Uterus (tissue), 4 donors: ENCODE measurements at places on chromosomes 2 and 18. TPM values are rescaled to one million over a fixed set of nuclear protein-coding genes. Genes with fewer than 3 reads are reported as not detected.

Gene LRP2
- total RNA-seq: 0.06 TPM

Gene SLC8A1
- total RNA-seq: 61.2 TPM

DNA sequence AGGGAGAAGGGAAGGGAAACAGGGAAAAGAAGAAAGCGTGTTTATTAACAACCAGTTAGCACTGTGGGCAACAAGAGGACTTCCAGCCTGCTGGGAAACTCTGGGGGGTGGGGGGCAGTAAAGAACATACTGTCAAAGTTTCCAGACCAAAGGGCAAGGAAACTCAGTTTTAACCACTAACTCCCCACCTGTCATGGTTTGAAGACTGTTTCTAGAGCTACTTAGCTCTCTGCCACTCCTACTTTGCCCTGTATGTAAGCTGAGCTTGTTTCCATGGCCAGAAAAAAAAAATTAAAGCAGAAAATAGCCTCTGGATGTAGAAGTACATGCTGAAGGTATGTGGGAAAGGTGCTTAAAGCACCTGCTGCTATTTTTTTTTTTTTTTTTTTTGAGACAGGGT, 11.0 kb upstream of the PTPN2 start:
- DNase-seq: no peak

DNA sequence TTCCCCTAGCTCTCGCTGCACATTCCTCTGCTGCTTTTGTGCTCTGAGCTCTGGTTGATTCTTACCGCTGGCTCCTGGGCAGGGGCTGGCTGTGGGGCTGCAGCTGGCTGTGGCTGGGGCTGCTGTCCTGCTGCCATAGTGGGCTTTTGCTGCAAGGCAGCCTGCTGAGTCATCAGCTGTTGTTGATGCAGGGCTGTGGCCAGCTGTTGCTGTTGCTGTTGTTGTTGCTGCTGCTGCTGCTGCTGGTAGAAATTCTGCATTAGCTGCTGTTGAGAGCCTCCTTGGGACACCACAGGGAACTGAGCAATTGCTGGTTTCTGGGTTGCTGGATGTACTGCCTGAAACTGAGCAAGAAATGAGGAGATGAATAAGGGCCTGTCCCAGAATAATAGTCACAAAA, 77.2 kb upstream of the NFU1 start:
- no peak for DNase-seq

DNA sequence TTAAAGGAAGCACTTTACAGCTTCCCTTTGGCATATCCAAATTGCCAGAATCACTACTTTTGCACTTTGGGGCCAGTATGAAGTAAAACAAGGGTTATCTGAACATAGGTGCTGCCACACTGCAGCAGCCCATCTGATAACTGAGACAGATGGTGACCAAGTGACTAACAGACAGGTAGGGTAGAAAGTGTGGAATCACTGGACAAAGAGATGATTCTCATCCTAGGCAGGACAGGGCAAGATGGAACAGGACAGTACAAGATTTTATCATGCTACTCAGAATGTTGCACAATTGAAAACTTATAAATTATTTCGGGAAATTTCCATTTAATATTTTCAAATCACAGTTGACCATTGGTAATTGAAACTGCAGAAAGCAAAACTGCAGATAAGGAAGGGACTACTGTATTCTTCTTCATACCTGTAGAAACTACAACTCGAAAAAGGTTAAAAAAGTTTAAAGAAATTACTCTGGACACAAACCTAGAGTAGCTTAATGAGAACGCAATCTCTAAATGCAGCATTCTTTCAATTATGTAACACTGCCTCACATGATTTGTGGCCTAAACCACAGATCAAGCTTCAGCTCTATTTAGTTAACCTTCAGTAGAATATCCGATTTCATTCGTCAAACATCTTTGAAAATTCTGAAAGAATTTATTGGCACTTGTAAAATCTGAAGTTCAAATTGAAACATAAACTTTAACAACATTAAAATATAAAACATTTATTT, 31.4 kb downstream of the HEATR5B start:
- no peak for DNase-seq

- DNase-seq: no peak
These were observed 485.4 kb upstream of the SLC8A1 start for GRCh38 chr2:40937284-40937683.

Gene GKN1
- not detected for total RNA-seq

GRCh38 chr2:181063696-181064095, 83.3 kb downstream of the UBE2E3 start:
- no peak for DNase-seq

DNA sequence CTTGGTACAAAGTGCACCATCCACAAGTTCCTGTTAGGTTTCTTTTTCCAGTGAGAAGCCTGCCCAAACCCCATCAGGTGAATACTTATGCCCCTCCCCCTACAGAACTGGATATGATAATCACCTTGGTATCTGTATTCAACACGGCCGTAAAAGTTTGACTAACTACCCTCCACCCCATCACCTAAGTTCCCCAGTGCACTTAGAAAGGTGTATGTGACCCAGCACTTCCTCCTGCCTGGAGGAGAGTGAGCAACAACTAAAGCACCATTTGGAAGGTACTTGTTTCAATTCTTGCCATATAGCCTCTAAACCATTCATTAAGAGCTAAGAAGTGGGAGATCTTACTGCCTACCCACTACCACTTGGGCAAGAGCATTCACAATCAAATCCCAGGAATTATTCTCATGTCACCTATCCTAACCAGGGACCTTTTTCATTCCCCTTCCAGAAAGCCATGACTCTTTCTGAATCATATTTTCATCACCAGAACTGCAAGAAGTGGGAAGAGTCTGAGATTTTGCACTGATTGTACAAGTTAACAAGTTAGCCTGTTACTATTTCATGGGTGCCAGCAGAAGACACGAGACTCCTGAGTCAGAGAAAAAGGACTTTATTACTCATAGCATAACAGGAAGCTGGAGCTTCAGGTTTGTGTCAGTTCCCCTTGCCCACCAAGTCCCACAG, 53.5 kb upstream of the NDUFV2 start:
- no peak for DNase-seq

Gene UCN
- total RNA-seq: not detected

- DNase-seq: no peak
These were observed 46.7 kb upstream of the FHOD3 start for GRCh38 chr18:36250827-36251226.

Gene GAL3ST2
- 0.21 TPM for total RNA-seq
